Naive B cell (primary cell): ENCODE measurements at places on chromosomes 13 and 19.

DNA sequence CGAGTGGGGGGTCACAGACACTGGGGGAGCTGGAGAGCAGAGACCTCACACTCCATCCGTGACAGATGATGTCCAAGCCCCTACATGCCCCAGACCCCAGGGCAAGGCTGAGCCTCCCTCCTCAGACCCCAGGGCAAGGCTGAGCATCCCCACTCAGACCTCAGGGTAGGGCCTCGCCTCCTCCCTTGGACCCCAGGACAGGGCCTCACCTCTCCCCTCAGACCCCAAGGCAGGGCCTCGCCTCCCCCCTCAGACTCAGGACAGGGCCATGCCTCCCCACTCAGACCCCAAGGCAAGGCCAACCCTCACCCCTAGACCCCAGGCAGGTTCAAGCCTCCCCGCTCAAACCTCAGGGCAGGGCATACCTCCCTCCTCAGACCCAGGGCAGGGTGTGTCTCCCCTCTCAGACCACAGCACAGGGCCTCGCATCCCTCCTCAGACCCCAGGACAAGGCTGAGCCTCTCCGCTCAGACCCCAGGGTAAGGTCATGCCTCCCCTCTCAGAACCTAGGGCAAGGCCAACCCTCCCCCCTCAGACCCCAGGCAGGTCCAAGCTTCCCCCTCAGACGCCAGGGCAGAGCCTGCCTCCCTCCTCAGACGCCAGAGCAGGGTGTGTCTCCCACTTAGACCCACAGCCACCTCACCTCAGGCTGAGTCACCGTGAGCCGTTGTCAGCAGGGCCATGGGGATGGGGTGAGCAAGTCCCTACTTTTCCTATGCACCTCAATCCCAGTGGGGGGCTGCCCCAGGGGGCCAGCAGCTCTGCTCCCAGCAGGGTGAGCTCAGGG lies 1.7 kb upstream of the S1PR4 start:
- DNase-seq, result peak; percentile 25

DNA sequence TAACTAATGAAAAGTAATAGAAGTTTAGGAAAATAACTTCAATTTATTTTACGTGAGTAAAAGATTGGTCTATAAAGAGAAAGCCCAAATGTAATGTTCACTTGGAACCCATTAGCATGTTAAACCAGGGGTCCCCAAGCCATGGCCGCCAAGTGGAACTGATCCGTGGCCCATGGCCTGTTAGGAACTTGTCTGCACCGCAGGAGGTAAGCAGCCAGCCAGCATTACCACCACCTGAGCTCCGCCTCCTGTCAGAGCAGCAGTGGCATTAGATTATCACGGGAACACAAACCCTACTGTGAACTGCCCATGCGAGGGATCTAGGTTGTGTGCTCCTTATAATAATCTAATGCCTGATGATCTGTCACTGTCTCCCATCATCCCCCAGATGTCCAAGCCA lies 818.7 kb upstream of the GPC6 start:
- no peak for DNase-seq

- no peak for DNase-seq
Measured at GRCh38 chr13:102881819-102882686, 36.2 kb downstream of the ERCC5 start.

- DNase-seq, result peak; percentile 97
Measured at GRCh38 chr19:49877879-49878743, 609 bp downstream of the TBC1D17 start.

DNA sequence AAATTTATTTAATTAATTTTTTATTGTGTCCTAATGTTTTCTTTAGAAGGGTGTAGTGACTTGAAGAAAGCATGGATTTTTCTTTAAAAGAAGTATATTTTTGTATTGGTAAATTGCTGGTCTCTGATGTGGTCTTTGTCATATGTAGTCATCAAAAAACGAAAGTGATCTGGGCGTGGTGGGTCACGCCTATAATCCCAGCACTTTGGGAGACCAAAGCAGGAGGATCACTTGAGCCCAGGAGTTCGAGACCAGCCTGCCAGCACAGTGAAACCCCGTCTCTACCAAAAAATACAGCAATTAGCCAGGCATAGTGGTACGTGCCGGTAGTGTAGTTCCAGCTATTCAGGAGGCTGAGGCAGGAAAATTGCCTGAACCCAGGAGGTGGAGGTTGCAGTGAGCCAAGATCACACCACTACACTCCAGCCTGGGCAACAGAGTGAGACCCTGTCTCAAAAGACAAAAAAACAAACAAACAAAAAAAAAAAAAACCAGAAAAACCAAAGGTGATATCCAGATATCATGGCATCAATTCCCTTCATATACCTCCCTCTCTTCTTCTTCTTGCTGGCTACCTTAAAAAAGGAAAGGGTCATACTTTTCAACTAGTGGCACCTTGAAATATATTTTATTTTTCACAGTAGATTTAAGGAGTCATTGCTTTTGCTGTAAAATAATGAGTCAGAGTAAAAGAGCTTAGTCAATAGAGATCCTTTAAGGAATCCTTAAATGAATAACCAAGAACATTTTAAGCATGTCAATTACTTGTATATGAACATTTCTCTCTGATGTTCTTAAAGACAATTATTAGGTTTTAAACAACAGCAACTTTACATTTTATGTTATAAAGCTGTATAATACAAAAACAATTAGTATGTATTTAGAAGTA lies 19.9 kb downstream of the KCTD4 start:
- DNase-seq, result no peak

GRCh38 chr13:87736849-87737385 lies 65.7 kb downstream of the SLITRK5 start:
- DNase-seq, result no peak
